ENCODE measurements at places on chromosomes 4 and X.

- no peak for DNase-seq
Measured at GRCh38 chr4:82818664-82819662, 20.4 kb upstream of the SCD5 start.

- DNase-seq = no peak
Measured at GRCh38 chr4:20506827-20507226, 193.4 kb upstream of the PACRGL start.

- DNase-seq = no peak
Measured at GRCh38 chr4:24511371-24512063, 72.8 kb downstream of the DHX15 start.

DNA sequence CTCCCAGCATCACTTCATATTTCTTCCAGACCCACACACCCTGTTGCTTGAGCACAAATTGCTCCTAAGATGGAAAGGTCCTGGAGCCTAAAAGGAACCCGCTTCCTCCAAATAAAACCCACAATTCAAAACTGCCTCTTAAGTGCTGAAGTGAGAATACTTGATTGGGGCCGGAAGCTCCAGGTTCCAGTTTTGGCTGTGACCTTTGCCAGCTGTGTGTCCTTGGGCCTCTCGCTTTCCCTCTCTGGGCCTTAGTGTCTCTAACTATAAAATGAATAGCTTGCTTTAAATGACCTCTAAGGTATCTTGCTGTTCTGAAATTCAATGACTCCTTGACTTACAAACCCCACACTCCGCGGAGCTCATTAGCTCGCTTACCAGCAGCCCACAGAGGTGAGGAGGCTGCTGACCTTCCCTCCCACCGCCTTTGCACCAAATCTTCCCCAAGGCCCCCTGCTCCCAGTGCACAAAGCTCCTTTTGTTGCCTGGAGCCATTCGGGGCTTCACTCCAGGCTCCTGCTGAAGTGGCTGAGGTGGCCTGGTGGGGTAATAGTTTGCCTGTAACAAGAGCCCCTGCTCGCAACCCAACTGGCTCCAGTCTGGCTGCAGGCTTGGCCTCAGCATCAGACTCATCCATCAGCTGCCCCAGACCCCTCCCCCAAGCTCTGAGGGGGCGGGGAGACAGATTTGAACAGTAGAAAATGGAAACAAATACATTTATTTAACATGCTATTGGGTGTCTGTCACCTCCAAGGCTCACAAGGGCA is 21.8 kb downstream of the STARD8 start:
- no peak for DNase-seq

- DNase-seq = no peak
Measured at GRCh38 chr4:4651811-4652755, 110.2 kb upstream of the STX18 start.

- no peak for DNase-seq
Measured at GRCh38 chr4:119861731-119862130, 204.9 kb downstream of the MAD2L1 start.

- DNase-seq = no peak
Measured at GRCh38 chrX:44227991-44228390, 115.5 kb downstream of the EFHC2 start.

GRCh38 chr4:100240008-100240407 is 49.7 kb upstream of the DDIT4L start:
- no peak for DNase-seq

DNA sequence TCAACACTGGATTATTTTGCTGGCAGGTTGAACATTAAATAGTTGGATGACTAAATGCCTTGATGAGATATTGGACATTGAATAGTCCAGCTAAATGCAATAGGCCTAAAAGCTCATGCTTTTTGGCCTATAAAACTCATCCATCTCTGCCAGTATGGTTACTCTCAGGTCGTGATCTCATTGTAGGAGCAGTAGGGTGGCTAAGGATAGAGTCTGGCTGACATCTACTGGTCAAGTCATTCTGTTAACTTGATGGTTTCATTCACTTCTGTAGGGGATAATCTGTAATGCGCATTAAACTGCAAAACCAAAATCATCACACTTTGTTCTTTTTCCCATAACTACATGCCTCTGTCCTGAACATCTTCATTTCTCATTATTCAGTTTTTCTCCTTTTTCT is 227.0 kb downstream of the DKK2 start:
- no peak for DNase-seq

GRCh38 chr4:36254371-36254770 is 10.1 kb upstream of the ARAP2 start:
- DNase-seq = no peak

DNA sequence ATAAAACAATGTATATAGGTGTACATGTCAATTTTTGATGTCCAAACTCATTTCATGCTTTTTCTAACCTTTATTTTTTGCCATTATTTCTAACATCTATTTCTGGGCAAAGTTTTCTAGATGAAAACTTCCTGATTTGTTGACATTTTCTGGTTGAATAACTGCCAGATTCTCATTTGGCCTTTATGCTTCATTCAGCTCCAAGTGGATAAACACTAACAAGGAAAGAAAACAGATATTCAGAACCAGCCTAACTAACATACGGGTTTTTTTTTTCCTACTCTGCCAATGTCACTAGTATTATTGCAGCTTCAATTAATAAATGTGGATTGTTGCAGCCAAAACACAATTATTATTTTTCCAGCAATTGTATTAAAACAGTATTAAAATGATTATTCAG is 50.9 kb upstream of the RAP1GDS1 start:
- no peak for DNase-seq

- DNase-seq = no peak
Measured at GRCh38 chr4:186137196-186137794, 32.8 kb downstream of the FAM149A start.

GRCh38 chrX:112818114-112819007 is 22.3 kb downstream of the AMOT start:
- no peak for DNase-seq

DNA sequence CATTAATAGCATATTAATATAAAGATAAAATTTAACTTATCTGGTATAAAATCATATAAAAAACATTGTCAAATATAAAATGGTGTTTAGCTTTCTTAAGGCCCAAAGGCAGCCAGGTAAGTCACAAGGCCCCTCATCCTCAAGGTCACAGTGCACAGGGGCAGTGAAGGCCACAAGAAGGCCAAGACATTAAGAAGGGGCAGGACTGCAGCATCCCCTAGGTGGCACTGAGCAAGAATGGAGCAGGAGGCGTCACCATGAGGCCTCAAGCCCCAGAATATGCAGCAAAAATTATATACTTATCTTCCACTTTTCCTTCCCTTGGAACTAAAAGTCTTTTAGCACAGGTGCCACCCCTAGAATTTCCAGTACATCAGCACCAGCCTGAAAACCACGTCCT is 49.5 kb upstream of the MAGEA8 start:
- no peak for DNase-seq

- no peak for DNase-seq
Measured at GRCh38 chrX:153307276-153308178, 14.0 kb downstream of the PNMA6F start.

DNA sequence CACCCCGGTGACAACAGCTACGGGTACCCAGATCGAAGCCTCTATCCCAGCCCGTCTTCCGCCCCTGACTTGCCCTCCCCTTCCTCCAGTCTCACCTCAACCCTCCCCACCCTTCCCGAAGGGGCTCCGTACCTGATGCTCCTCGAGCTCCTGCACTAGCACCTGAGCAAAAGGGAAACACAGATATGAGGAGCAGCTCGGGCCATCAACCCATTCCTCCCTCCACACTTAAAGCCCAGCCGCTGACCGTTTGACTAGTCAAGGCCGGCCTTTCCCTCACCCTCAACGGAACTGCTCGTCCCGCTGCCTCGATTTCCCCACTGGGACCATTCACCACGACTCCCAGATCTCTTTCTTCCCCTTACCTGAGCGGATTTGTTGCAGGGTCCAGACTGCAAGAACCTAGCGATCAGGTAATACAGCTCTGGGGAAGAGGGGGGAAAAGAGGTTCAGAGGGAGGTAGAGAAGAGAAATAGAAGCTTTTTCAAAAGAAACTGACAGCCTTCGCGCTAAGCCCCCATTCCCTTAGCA is 731 bp downstream of the BRWD3 start:
- no peak for DNase-seq

- DNase-seq = no peak
Measured at GRCh38 chr4:116055857-116056827, 942.7 kb upstream of the NDST4 start.

DNA sequence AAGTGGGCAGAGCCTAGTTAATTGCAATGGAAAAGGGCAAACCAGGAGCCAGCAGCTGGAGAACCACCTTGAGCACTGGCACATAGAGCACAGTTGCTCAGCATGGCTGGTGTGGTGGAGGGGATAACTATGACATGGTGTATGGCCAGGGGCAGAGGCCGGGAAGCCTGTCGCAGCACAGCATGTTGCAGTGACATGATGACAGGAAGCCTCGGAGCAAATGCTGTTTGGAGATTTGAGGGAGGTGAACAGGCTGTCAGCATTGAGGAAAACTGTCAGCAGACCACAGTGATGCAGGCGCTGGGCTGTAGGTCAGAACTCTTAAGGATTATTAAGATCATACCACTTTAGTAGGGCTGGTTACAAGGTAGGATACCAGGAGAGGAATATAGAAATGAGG is 228.7 kb downstream of the CBR4 start:
- DNase-seq = no peak

- no peak for DNase-seq
Measured at GRCh38 chrX:97315939-97316338, 432.2 kb downstream of the RPA4 start.

DNA sequence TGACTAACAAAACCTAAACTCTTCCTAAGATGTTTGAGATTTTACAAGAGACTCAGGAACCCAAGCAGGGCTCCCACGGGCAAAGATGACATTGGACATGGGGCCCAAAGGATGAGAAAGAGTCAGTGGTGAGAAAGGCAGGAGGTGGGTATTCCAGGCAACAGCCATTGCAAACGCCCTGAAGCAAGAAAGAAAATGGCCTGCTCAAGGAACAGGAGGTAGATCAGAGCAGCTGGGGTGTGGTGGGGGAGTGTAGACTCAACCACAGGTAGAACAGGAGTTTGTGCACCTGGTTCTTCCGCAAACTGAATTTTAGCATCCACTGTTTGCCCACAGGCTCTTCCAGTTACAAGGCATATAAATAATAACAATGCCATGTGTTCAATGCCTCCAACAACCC is 3.3 kb downstream of the PPP2R2C start:
- no peak for DNase-seq

GRCh38 chrX:70444326-70444945 is at the start of gene DLG3:
TSS of gene DLG3 (plus strand) at chrX:70444835. CDS start at chrX:70445202, 367 bp downstream.
- no peak for DNase-seq

- no peak for DNase-seq
Measured at GRCh38 chrX:52277666-52278065, 91.2 kb upstream of the XAGE2 start.

- DNase-seq = no peak
Measured at GRCh38 chr4:73698217-73698616, 42.2 kb upstream of the CXCL8 start.

DNA sequence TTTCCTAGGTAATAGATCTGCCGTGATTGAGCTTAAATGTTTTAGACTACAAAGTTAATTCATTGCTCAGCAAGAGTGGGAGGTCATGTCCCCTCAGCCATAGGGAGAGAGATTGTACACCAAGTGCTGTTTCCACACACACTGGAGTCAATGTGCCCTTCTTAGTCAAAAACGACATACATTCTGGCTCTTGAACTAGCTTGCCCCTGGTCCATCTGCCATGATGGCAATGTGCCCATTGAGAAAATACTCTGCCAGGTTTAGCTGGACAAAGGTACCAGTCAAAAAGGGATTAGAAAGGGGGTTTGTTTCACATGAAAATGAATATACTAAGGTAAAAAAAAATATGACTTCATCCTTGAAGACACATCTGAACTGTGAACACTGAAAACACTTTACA is 377.1 kb upstream of the ADGRL3 start:
- no peak for DNase-seq

GRCh38 chr4:53613428-53613827 is 22.1 kb upstream of the LNX1 start:
- DNase-seq = no peak

GRCh38 chrX:1488141-1488540 is 35.4 kb upstream of the ASMTL start:
- no peak for DNase-seq

- DNase-seq = no peak
Measured at GRCh38 chr4:3107271-3107670, 32.8 kb downstream of the HTT start.
